ENCODE measurements at places on chromosomes 12 and 14. TPM values are rescaled to one million over a fixed set of nuclear protein-coding genes. Genes with fewer than 3 reads are reported as not detected.

The CHGA gene
- total RNA-seq: 1.5 TPM

The PTGR2 gene
- 10.0 TPM for total RNA-seq

The KRT3 gene
- total RNA-seq: not detected

The C3AR1 gene
- total RNA-seq: 3.8 TPM

The FMNL3 gene
- total RNA-seq: 8.7 TPM

The SLC5A8 gene
- total RNA-seq: not detected

The PRPH gene
- total RNA-seq: 1.4 TPM

GRCh38 chr14:54475911-54476310, 12.9 kb downstream of the GMFB start:
- no peak for DNase-seq

GRCh38 chr14:86797075-86797351, 1196.0 kb downstream of the GALC start:
- no peak for DNase-seq

DNA sequence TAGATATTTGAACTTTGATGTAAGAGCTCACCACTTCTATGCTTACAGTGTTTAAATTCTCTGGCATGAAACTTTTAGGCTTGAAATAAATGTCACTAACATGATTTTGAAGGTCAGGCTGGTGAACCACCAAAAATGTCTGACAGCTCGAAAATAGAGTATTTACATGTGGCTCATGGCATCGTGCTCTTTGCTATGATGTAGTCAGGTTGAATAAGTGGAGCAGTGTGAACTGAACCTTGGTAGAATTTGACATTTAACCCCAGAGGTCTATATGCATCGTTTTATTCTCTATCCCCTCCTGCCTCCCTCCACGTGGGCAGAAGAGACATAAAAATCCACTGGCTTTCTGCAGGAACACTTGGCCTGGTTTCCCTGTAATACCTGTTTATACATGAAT, 369.7 kb upstream of the ATP2B1 start:
- DNase-seq: no peak

DNA sequence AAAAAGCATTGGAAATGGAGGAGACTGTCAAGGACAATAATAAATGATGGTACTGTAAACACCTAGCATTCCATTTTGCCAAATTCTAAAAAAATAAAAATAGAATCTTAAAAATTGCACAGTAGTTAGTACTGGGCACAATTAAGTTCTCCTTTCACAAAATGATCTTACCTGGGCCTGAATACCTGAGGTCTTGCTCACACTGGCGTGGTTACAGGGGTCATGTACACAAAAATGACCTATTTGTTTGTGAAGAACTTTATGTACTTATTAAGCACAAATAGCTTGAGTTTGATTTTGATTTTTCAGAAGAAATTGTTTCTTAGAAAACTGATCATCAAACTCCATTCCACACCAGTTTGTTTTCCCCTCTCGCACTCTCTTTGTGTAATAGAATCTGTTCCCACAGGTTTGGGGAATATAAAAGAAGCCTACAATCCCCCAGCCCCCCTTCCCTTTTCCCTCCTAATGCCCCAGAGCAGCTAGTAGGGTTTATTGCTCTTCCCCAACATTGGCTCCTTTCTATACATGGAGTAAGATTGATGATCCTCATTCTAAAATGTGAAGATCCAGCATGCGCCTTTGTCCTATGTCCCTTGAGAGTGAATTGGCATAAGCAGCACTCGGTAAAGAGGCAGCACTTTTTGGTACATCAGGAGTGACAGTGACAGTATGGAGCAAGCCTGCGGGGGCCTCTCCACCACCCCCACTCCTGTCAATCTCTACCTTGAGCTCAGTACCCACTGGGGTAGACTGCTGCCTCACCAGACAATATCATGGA, 204.3 kb downstream of the ASCL1 start:
- no peak for DNase-seq

DNA sequence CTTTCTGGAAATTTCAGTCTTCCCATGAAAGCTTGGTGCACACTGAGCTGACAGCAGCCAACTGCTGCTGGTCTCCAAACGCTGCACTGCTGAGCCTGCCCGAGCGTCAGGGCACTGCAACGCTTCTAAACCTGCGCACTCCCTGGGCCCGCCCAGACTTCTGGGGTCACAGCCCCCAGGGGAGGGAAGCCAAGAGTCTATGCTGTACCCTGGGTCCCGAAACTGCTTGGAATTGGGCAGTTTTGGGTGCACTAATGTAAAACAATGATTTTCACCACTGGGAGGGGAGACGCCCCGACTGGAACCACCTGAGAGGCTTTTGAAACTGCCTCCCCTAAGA, 32.0 kb downstream of the CCDC92 start:
- peak; percentile 29 for DNase-seq

GRCh38 chr12:4169959-4170358, 103.6 kb upstream of the CCND2 start:
- no peak for DNase-seq

- DNase-seq: no peak
Measured at GRCh38 chr14:66070542-66071319, 415.4 kb upstream of the CCDC196 start.

DNA sequence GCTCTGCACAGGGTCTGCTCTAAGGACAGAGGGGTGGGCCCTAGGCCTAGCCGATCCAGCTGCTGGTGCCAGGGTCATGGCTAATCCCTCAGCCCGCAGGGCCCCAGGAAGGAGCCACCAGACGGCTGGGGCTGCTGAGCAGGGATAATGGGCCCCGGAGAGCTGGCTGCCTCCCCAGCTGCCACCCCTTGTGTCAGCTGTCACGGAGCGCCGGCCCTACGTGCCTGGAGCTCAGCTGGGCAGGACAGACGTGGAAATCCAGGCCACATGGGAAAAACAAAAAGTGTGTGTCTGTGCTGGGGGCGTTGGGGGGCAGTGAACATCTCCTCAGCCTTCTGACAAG, 36.2 kb downstream of the CHGA start:
- no peak for DNase-seq

DNA sequence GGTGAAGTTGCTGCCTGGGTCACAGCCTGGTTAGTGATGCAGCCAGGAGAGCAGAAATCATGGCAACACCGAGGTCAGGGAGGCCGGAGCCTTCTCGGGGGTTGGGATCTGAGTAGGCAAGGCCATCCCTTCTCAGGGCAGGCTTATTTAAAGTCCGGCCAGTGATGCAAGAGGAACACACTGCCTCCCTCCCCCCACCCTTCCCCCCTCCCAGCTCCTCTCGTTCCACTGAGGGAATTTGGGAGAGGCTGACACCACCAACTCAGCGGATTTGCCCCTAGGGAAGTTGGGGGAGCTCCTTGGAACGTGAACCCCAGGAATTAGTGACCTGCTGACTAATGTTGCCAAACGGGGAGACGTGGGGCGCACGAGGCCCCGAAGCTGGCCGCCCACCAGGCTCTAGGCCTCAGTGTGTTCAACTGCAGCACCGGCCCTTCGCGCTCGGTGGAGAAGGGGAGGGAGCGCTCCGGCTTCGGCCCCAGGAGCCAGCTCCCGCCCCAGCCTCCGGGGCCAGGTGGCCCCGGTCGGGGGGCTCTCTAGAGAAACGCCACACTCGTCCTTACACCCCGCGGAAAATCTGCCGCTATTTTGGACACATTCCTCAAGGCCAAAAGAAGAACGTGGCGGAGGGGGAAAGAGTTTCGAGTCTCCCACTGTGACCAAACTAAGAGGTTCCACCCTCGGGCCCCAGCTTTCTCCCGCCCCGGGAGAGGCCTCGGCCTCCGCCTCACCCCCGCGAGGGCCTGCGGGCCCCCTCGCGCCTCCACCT, 1.6 kb downstream of the CTDSP2 start:
- peak; percentile 73 for DNase-seq

- DNase-seq: no peak
Measured at GRCh38 chr14:18688346-18688745, 87.4 kb downstream of the OR11H12 start.

DNA sequence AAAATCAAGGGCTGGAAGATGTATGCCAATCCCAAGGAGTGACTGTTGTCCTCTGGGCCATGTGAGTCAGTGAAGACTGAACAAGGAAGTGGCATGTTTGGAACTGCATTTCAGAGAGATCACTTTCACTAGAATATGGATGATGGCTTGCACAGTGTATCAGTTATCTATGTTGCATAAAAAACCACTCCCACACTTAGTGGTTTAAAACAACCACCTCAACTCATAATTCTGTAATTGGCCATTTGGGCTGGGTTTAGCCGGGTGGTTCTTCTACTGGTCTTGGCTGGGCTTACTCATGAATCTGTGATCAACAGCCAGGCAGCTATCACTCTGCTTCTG, 15.4 kb downstream of the BDKRB1 start:
- DNase-seq: no peak

DNA sequence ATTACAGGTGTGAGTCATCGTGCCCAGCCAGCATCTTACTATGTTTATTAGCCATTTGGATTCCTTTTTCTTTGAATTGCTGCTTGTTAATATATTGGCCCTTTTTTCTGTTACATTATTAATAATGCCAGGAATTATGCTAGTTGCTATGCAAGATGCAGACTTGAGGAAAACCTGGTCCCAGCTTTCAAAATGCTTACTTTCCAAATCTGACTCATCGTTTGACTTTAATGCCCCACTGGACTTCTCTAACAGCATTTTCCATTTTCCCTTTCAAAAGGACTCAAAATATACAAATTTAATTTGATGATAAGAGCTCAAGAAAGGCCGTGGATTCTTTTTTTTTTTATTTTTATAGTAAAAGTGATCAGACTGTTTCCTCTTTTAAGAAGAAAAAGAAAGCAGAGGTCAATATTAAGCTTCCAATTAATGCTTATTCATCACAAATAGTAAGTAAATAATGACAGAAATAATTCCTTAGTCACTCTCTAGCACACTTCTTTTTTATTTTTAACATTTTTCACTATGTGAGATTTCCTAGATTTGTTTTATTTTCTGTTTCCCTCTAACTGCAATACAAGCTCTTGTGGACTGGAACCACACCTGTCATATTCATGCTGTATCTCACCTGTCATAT, 146.1 kb upstream of the FGD4 start:
- no peak for DNase-seq

- no peak for DNase-seq
Measured at GRCh38 chr12:74552201-74552600, 14.6 kb downstream of the ATXN7L3B start.

DNA sequence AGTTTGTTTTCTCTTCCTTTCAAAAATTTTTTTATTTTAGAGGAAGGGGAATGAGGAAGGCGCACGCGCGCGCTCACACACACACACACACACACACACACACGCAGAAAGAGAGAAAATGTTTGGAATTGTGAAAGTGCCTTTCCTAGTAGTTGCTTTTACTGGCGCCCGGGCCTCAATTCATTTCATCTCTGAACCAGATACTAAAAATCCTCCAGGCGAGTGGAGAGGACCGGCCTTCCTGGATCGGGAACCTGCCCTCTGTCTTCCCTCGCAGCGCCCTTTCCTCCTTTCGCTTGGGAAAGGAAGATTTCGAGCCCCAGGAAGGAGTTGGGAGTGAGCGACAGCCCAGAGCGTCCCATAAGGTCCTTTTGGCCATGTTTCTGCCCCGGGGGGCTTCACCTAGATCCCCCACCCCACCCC, 7.8 kb upstream of the TBX3 start:
- no peak for DNase-seq

DNA sequence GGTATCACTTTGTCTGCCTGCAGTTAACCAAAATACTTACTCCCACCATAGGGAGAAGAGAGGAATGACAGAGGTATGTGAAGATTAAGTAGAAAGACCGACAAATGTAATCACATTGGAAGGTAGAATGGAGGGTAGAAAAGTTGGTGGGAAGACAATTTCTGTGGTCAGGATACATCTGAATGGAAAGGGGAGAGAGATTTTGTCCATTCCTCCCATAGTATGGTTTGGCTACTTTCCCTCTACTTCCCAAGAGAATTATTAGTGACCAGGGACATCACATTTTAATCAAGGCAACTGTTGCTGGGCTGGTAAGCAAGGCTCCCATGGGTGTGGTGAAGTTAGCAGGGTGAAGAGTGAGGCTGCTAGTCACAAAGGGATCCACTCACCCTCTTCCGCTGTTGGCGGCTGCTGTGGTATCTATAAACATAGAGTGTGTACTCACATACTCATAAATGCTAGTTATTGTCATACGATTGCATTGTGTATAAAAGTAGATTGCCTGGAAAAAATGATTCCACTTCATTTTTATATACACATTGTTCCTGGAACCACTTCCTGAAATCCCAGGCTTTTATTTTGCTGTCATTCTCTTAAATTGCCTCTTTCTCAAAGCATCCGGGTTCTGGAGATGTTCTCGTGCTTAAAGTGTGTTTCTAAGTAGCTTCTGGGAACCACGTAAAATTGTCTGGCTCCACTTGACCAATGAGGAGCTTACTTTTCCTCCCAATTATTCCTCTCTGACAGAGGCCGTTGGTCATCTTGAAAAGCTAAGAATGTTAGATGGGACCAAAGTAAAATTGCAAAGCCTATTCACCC, 413.1 kb downstream of the ZFP36L1 start:
- no peak for DNase-seq

- no peak for DNase-seq
Measured at GRCh38 chr14:90301122-90301521, 30.6 kb downstream of the NRDE2 start.

DNA sequence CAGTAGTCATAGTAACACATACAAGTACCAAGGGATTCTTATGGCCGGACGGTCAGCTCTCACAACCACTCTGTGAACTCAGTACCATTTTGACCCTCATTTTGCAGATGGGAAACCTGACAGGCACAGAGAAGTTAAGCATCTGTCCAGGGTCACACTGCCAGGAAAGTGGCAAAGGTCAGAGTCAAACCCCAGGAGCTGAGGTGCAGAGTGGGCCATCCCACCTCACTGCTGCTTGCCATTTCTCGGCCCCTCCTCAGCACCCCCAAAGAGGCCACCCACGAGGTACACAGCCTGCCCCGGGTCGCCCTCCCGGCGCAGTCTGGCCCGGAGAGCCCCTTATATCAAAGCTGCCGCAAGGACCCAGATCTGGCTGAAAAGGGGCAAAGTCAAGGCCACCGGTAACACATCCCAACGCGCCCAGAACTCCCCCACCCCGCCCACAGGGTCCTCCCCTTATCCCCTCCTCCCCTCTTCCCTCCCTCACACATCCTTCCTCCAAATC, 1.7 kb downstream of the NCOR2 start:
- DNase-seq: no peak

GRCh38 chr14:71451501-71451900, 480.7 kb upstream of the RGS6 start:
- DNase-seq: no peak

GRCh38 chr14:61149896-61150295, 131.2 kb downstream of the TMEM30B start:
- DNase-seq: no peak

- no peak for DNase-seq
Measured at GRCh38 chr12:2212537-2212936, 159.8 kb downstream of the CACNA1C start.

DNA sequence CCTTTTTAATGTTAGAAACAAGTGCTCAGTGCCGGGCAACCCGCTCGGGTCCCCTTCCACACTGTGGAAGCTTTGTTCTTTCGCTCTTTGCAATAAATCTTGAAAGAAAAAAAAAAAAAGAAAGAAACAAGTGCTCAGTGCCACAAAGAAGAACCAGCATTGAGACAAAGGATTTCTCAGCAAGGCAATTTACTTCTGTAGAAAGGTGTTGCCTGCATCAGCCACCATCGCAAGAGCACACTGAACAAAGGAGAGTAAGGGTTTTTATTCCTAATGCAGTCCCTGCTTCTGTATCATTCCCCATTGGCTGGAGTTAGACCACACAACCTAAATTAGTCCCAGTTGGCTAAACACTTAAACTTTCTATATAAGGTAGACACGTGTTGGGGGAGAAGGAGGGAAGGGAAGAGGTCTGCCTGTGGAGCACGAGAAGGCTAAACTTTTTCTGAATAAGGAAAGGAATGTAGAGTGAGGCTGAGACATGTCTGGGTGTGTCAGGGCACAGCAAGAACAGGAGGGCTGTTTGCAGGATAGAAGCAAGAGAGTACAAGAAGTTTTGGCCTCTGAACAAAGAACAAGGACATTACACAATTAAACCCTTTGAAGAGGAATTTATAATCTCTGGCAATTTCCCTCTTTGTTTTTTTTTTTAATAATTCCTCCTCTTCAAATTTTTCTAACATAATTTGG, 21.4 kb downstream of the KLRF2 start:
- DNase-seq: no peak
